ENCODE measurements at places on chromosomes 3 and 15.

GRCh38 chr15:59492389-59493377 is 54.7 kb downstream of the FAM81A start:
- DNase-seq: peak; percentile 80

GRCh38 chr3:134333522-134334181 is 40.6 kb downstream of the AMOTL2 start:
- DNase-seq: peak; percentile 83

- no peak for DNase-seq
Measured at GRCh38 chr3:79587150-79587549, 180.6 kb downstream of the ROBO1 start.

GRCh38 chr15:39406485-39406884 is 174.4 kb upstream of the THBS1 start:
- no peak for DNase-seq

GRCh38 chr3:127064391-127065137 is 81.6 kb downstream of the PLXNA1 start:
- no peak for DNase-seq

DNA sequence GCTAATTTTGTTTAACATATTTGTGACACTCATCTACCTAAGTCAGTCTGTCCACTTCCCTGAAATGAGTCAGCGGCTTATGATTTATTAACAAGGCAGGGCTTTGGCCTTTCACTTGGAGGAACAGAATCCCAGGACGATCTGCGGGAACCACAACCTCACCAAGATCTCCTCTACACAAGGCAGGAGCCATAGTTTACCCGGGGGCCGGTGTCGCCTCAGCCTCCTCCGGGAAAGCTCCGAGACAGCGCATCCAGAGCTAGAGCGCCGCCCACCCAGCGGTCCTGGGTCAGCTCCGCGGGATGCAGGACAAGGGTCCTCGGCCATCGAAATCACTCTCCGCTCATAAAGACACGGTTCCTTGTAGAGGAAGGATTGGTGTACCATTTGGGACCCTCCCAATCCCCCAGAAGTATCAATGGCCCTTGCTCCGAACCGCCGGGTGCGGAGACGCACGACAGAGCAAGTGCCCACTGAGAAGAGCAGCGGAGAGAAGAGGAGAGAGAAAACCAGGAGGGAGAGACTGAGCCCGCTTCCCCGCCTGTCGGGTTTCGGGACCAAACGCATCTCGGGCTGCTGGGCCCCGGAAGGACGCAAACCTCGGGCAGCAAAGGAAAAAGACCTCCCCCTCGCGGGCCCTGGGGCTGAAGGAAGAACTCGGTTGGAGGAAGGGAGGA is 13.1 kb upstream of the ALCAM start:
- peak; percentile 76 for DNase-seq

DNA sequence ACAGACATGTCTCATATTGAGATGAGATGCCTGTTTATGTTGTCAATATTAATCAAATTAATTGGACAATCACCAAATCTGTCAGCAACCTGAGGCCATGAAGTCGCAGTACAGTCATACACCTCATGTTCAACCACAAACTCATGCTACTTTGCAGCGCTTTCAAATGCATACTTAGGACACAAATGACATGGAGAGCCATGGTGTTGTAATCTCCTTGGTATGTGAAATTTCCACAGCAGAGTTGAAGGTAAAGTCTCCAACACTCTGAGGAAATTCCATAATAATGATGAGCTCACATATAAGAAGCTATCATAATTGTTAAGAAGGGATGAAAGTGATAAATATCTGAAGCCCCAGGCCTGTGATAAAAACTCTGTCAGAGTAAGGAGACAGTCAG is 873.9 kb downstream of the MCTP2 start:
- peak; percentile 17 for DNase-seq
